Stimulated activated CD4-positive, alpha-beta T cell treated with anti-CD3 and anti-CD28 coated beads, Interleukin-4, amount 100 ng/mL, for 48 hours (primary cell): ENCODE measurements at places on chromosomes 13 and 19.
A peak's percentile ranks its signal among the peaks of the same experiment; 100 is the strongest.

DNA sequence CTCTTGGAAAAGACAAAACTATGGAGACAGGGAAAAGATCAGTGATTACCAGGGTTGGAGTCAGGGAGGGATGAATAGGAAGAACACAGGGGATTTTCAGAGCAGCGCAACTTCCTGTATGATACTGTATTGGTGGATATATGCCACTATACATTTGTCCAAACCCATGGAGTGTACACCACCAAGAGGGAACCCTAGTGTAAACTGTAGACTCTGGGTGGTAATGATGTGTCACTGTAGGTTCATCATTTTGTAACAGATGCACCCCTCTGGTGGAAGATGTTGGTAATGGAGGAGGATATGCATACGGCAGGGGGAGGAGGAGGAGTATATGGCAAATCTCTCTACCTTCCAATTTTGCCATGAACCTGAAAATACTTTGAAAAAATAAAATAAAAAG lies 68.1 kb downstream of the UFM1 start:
- DNase-seq: no peak

DNA sequence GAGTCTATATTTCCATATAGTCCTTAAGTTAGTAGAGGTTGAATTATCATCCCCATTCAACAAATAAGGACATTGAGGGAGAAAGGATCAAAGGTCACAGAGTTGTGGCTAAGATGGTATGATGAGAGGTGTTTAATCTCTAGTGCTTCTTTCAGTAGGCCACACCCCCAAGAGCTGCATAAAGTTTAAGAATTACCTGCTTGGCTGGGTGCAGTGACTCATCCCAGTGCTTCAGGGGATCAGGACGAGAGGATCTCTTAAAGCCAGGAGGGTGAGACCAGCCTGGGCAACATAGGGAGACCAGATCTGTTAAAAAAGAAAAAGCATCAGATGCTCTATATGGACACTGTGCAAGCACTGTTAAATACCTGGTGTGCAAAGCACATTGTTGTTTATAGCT lies 560.0 kb upstream of the KLHL1 start:
- DNase-seq: no peak

DNA sequence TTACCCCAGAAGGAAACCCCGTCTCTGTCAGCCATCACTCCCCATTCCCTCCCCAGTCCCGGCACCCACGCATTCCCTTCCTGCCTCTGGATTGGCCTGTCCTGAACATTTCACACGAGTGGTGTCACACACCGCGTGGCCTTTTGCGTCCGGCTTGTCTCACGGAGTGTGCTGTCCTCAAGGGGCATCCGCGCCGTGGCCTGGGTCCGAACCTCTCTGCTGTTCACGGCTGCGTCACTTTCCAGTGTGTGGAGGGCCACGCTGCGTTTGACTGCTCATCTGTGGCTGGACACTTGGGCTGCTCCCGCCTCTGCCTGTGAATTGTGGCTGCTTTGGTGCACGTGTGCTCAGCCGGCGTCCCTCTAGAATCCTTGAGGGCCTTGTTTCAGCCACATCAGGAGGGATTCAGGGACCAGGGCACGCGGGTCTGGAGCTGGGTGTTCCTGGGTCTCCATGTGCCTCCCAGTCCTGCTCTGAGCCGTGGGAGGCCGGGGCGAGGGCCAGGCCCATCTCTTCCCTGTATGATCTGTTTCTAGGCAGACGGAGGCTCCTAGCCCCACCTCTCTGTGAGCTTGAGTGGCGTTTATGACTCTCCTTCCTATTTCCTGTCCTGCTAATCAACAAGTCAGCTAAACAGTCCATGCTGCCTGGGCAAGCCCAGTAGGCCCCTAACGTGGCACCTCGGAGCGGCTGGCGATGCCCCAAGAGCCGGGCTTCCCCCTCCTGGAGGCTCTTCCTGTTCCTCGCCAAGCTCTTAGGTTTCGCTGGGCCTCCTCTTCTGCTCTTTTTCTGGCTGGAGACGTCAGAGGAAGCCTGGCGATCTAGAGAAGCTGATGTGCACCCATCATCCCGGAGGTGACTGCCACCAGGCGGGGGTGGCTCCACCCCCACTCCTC lies 8.1 kb downstream of the STK11 start:
- no peak for DNase-seq

DNA sequence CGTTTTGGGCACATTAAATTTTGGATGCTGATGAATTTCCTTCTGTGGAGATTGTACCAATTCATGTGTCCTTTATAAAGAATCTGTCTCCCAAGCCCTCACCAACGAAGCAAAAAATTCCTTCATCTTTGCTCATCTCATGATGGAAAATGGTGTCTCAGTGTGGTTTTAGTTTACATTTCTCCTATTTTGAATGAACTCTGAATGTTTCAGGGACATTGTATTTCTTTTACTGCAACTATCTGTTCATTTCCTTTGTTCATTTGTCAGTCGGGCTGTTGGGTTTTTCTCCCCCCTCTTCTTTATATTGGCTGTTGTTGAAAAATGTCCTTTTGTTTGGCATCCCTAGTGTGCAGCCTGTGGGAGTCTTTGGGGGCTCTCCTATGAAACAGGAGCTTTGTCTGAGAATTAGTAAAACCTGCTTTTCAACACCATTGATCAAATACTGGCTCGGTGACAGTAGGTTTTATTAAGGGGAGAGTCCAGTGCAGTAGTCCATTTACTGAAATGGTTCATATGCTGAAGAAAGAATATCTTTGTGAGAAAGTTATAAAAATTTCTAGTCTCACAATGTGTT lies 91.3 kb upstream of the C1QTNF9B start:
- DNase-seq: no peak

GRCh38 chr19:44401139-44402115 lies at the start of gene ZNF285:
Gene ZNF285, minus strand, starts transcription at chr19:44401608. Its CDS starts 4,395 bp downstream, at chr19:44397213.
- DNase-seq: peak; percentile 68

- no peak for DNase-seq
Measured at GRCh38 chr13:113358653-113359190, 5.2 kb downstream of the GRTP1 start.

- no peak for DNase-seq
Measured at GRCh38 chr19:3420909-3421619, 54.7 kb downstream of the NFIC start.

DNA sequence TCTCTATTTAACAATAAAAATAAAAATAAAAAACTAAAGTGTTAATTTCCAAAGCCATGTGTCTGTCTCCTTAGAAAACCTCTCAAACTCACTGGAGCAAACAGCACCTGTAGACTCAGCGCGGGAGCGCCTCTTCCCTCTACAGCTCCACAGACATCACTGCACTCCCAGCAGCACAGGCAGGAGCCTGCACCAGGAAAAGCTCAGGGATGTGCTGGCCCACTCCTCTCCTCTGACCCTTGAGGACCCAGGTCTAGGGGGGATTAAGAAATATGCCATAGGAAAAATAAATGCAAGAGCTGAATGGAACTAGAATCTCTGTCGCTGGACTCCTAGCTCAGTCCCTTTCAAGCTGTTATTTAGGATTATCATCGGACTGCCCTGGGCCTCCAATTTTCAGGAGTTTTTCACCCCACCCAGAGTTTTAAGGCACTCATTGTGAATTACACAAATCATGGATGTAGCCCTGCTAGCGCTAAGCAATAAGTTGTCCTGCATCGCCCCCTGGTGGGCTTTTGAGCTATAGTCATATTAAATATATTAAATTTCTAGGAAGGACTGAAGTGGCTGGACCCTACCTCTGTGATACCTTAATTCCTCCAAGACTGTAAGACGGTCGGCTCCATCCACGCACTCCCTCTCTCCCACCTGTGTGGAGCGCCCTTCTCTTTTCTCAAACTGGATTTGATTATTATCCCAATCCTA lies 333.9 kb downstream of the UQCRFS1 start:
- peak; percentile 26 for DNase-seq

GRCh38 chr13:80082396-80083080 lies 258.4 kb downstream of the SPRY2 start:
- no peak for DNase-seq
